AG09309 (cell line): ENCODE measurements at places on chromosomes 3 and 15.

- DNase-seq, result peak; percentile 4
These were observed 23.2 kb downstream of the SPTBN5 start for GRCh38 chr15:41870689-41871081.

DNA sequence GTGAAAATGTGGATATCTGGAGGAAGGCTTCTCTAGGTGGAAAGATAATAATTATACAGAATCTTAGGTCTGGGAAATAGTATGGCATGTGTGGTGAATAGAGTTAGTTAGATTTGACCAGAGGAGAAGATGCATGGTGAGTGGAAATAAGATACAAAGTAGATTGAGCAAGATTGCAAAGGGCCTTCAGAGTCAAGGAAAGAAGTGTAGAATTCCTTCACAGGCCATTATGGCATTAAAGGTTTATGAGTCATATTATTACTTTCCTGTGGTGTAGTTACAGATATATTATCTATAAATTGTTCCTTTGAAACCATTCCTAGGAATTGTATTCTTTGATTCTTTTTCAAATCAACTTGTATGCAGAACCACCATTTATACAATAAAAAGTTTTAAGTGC, 660.3 kb downstream of the SI start:
- DNase-seq, result no peak

DNA sequence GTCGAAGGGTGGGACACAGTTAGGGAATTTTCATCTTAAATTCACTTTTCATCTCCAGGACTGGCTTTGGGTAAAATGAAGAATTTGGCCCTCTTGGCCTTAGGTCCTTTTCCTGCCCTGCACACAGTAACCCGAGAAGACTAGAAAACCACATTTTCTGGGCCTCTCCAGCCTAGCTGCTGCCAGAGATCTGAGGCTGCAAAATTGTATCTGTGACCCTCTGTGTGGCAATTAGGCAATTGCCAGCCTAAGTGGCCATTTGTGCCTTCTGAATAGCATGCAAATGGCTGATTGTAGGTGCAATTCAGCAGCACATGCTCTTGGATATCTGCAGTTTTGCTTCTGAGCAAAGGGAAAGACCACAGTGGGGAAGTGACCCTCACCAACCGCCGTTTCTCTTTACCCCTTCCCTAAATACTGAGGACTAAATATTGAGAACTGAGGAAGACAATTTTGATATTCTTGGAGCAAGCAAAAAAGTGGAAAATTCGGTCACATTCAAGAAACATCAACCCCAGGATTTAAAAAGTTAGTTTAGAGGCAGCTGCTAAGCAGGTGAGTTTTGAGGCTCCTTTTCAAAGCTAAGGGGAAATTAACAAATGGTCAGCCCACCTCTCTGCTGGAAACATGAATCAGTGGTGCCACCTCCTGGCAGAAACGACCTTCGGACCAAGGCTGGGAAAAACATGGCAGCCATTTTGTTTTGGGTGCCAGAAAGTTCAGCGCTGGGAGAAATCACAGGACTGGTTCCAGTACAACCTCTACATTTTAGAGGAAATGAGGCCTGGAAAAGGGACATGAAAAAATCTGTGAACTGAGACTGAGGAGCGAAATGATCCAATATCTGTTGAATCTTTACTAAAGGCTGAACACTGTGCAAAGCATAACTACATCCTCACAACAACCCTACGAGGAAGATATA, 56.6 kb upstream of the PRTG start:
- DNase-seq, result no peak

GRCh38 chr3:145533696-145534095, 627.3 kb downstream of the PLOD2 start:
- DNase-seq, result no peak

DNA sequence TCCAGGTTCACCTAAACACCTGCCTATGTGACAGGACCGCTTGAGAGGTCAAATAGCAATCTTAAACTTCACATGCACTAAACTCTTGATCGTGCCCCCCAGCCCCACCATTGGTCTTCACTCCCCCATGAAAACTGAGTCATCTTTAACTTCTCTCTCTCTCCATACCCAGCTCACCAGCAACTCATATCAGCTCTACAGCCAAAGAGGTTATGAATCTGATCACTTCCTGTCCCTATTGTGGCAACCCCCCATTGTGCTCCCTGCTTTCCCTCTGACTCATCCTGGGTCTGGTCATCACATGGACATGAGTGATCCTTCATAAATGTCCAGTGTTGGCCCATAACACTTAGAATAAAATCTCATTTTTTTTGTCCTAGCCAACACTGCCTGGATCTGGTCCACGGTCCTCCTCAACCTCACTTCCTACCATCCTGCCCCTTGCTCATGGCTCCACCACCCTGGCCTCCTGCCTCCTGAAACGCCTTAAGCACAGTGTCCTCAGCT, 103.4 kb upstream of the HACD2 start:
- peak; percentile 87 for DNase-seq

DNA sequence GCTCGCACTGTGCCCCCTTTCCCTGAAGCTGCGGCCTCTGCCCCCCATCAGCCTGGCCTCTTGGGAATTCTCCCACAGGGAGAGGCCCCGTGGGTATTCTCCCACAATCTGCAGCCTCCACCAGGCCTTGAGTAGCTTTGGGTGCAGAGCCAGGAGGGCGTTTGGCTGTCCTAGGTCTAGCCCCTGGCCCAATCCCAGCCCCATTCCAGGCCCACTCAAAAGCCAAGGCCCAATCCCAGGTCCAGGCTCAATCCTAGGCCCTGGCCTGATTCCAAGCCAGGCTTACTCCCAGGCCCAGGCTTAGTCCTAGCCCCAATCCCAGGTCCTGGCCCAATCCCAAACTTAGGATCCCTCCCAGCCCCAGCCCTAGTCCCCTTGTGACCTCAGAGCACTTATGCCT, 59.8 kb downstream of the CHCHD4 start:
- DNase-seq, result no peak
